ENCODE measurements at places on chromosomes 3 and 15.

DNA sequence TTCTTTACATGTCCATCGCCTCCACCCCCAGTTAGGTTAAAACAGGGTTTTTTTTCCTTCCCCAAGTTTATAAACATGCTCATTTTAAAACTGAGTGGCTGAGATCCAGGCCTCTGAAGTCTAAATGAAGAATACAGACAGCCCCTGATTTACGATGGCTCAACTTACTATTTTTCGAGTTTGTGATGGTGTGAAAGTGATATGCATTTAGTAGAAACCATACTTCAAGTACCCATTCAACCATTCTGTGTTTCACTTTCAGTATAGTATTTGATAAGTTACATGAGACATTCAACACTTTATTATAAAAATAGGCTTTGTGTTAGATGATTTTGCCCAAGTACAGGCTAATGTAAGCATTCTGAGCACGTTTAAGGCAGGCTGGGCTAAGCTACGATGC is 30.5 kb upstream of the GNB5 start:
- DNase-seq, result no peak
- no peak overlapping the region for H3K4me3 ChIP-seq
- H3K27ac ChIP-seq, result no peak overlapping the region
- H3K36me3 ChIP-seq, result no peaks in the 10 kb centered on the region

GRCh38 chr15:72160696-72161245 is 36.8 kb downstream of the GRAMD2A start:
- peaks cover 8% of the 10 kb centered on the region for H3K27me3 ChIP-seq
- H3K27ac ChIP-seq, result no peak overlapping the region
- no peaks in the 10 kb centered on the region for H3K4me1 ChIP-seq
- no peaks in the 10 kb centered on the region for H3K36me3 ChIP-seq
- peak; percentile 17 for DNase-seq

DNA sequence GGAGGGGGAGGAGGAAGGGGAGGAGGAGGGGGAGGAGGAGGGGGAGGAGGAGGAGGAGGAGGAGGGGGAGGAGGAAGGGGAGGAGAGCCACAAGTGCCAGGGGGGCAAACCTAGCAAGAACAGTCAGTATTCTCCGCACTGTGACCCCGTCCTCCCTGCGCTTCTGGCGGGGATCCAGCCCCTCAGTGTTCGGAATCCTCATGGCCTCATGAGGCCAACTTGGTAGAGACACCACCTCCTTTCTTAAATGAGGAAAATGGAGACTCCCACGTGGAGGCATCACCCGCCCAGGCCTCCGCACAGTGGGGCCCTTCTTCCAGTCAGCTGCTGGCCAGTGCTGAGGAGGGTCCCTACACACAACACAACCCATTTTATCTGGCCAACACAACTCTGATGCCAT is 163.4 kb downstream of the XXYLT1 start:
- H3K27me3 ChIP-seq, result no peaks in the 10 kb centered on the region
- DNase-seq, result peak; percentile 84
- no peak overlapping the region for H3K27ac ChIP-seq
- H3K4me3 ChIP-seq, result no peak overlapping the region

DNA sequence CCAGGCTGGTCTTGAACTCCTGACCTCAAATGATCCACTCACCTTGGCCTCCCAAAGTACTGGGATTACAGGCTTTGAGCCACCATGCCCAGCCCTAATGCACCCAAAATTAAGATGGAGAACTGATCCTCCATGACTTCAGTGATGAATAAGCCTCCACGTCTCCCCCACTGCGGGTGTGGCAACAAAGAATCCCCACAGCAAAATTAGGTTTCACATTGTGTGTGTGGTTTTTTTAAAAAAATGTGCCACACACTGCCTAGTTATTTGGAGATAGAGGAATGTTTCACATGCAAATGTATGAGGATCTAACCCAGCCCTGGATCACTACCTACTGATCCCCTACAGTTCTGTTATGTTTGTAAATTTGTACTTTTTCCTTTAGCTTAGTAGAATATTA is 17.3 kb downstream of the HDAC11 start:
- H3K27me3 ChIP-seq, result no peaks in the 10 kb centered on the region
- H3K4me3 ChIP-seq, result no peak overlapping the region
- no peak overlapping the region for H3K27ac ChIP-seq
- peak; percentile 66 for DNase-seq
- peaks cover 7% of the 10 kb centered on the region for H3K4me1 ChIP-seq

DNA sequence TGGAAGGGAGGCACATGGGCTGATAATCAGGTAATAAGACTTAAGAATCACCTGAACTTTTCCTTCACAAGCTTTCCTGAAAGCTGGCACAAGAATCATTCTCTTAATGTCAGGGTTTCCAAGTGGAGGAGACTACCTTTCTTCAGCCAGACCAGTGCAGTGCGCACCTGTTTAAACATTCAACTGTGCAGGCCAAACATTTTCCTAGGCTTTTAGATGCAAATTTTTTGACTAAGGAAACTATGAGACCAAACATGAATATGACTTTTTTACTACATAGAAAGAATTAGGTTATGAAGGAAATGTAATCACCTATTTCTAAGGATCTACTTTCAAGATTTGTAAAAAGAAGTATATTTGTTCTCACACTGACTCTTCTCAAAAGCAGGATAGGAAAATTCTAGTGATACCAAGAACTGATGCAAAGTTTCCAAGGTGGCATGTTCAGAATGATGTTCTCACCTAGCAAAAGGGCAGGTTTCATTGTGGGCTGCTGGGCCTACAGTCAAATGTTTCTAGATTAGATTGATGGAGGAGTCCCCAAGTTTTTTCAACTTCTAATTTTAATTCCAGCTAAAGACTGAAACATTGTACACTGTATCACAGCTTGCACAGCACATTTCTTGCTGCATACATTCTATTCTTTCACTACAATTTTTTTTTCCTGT is 339.1 kb downstream of the TIGIT start:
- peaks cover 8% of the 10 kb centered on the region for H3K4me1 ChIP-seq
- H3K27ac ChIP-seq, result no peak overlapping the region
- no peak overlapping the region for H3K4me3 ChIP-seq
- no peaks in the 10 kb centered on the region for H3K27me3 ChIP-seq
- DNase-seq, result no peak
- no peaks in the 10 kb centered on the region for H3K36me3 ChIP-seq

DNA sequence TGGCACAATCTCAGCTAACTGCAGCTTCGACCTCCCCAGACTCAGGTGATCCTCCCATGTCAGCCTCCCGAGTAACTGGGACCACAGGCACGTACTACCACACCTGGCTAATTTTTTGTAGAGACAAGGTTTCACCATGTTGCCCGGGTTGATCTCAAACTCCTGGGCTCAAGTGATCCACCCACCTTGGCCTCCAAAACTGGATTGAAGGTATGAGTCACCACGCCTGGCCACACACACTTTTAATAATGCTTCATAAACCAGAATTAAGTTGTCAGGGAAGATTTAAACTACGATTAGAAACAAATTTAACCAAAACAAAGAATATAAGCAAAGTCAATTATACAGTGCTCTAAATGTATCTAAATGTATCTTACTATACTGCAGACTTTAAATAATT is 87.5 kb downstream of the LRRFIP2 start:
- H3K27me3 ChIP-seq, result no peaks in the 10 kb centered on the region
- H3K4me1 ChIP-seq, result no peaks in the 10 kb centered on the region
- H3K36me3 ChIP-seq, result peaks cover 42% of the 10 kb centered on the region
- no peak overlapping the region for H3K27ac ChIP-seq

- H3K4me1 ChIP-seq, result no peaks in the 10 kb centered on the region
- H3K4me3 ChIP-seq, result no peak overlapping the region
- H3K27me3 ChIP-seq, result no peaks in the 10 kb centered on the region
- H3K27ac ChIP-seq, result no peak overlapping the region
- DNase-seq, result no peak
These were observed 55.2 kb downstream of the CNTN3 start for GRCh38 chr3:74559261-74559660.

- H3K27me3 ChIP-seq, result no peaks in the 10 kb centered on the region
- H3K27ac ChIP-seq, result no peak overlapping the region
- H3K4me1 ChIP-seq, result no peaks in the 10 kb centered on the region
- no peaks in the 10 kb centered on the region for H3K36me3 ChIP-seq
- no peak for DNase-seq
- no peak overlapping the region for H3K4me3 ChIP-seq
These were observed 537.3 kb upstream of the MCTP2 start for GRCh38 chr15:93694033-93694432.

- no peak overlapping the region for H3K4me3 ChIP-seq
- DNase-seq, result peak; percentile 76
- no peaks in the 10 kb centered on the region for H3K27me3 ChIP-seq
- no peaks in the 10 kb centered on the region for H3K36me3 ChIP-seq
These were observed 9.1 kb upstream of the SEC11A start for GRCh38 chr15:84725001-84725491.

DNA sequence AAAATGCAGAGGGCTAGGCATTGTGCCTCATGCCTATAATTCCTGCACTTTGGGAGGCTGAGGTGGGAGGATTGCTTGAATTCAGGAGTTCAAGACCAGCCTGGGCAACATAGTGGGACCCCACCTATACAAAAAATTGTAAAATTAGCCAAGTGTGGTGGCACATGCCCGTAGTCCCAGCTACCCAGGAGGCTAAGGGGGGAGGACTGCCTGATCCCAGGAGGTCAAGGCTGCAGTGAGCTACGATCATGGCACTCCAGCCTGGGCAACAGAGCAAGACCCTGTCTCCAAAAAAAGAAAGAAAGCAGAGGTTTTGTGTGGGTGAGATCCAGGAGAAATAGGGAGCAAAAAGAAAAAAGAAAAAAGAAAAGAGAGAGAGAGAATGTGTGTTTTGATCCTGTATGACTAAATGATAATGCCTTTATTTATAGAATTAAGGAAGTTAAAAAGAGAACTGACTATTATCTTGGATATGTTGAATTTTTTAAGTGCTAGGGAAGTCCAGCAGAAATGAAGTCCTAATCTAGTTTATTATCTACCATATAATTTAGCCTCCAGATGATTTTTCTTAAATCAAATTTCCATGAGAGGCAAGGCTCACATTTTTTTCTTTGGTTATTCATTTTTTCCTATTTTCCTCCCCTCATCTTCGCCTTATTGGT is 4.8 kb downstream of the TTBK2 start:
- H3K4me1 ChIP-seq, result peaks cover 10% of the 10 kb centered on the region
- no peak for DNase-seq
- no peak overlapping the region for H3K27ac ChIP-seq
- no peaks in the 10 kb centered on the region for H3K27me3 ChIP-seq
- H3K4me3 ChIP-seq, result no peak overlapping the region
- no peaks in the 10 kb centered on the region for H3K36me3 ChIP-seq

- DNase-seq, result no peak
- H3K27ac ChIP-seq, result no peak overlapping the region
- H3K4me1 ChIP-seq, result no peaks in the 10 kb centered on the region
- H3K36me3 ChIP-seq, result no peaks in the 10 kb centered on the region
- no peaks in the 10 kb centered on the region for H3K27me3 ChIP-seq
- H3K4me3 ChIP-seq, result no peak overlapping the region
These were observed 500.2 kb upstream of the NR2F2 start for GRCh38 chr15:95830281-95830680.

- no peaks in the 10 kb centered on the region for H3K36me3 ChIP-seq
- no peak for DNase-seq
- H3K4me1 ChIP-seq, result no peaks in the 10 kb centered on the region
- no peak overlapping the region for H3K27ac ChIP-seq
- H3K27me3 ChIP-seq, result no peaks in the 10 kb centered on the region
These were observed 209.8 kb downstream of the PLCH1 start for GRCh38 chr3:155535098-155535497.

DNA sequence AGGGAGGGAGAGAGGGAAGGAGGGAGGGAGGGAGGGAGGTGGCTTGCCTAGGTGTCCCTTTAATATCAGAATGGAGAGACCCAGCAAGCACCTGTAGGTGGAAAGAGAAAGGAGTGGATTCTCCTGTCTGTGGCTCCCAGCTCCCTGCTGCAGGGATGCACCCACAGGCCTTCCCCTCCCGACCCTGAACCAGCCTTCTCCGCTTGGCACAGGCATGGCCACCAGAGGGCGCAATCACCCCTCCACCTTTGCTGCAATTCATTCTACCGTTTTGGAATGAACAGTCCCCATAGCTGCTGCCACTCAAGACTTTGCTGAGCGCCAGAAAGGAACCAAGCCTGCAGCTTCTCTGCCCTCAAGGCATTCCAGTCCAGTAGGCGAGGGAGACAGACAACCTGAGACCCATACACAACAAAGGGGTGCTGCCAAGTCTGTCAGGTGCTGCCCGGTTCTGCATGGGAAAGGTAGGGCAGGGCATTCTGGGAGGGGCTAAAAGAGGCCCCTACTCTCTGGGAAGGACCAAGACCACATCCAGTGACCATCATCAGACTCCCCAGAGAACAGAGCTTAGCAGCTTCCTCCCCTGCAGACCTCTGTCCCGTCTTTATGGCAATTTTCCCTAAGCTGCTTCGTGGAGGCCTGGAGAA is 4.9 kb downstream of the TLR9 start:
- no peaks in the 10 kb centered on the region for H3K27me3 ChIP-seq
- peaks cover 9% of the 10 kb centered on the region for H3K4me1 ChIP-seq
- peak; percentile 99 for DNase-seq
- peaks cover under 1% of the 10 kb centered on the region for H3K36me3 ChIP-seq
- no peak overlapping the region for H3K4me3 ChIP-seq

GRCh38 chr3:10010878-10011465 is 15.3 kb upstream of the FANCD2 start:
- no peaks in the 10 kb centered on the region for H3K36me3 ChIP-seq
- peak; percentile 98 for DNase-seq
- peak overlapping the region; percentile 85 for H3K4me3 ChIP-seq
- no peaks in the 10 kb centered on the region for H3K27me3 ChIP-seq

- no peaks in the 10 kb centered on the region for H3K36me3 ChIP-seq
- no peak overlapping the region for H3K4me3 ChIP-seq
- H3K4me1 ChIP-seq, result no peaks in the 10 kb centered on the region
These were observed 155.7 kb downstream of the B3GALNT1 start for GRCh38 chr3:160949460-160949859.

DNA sequence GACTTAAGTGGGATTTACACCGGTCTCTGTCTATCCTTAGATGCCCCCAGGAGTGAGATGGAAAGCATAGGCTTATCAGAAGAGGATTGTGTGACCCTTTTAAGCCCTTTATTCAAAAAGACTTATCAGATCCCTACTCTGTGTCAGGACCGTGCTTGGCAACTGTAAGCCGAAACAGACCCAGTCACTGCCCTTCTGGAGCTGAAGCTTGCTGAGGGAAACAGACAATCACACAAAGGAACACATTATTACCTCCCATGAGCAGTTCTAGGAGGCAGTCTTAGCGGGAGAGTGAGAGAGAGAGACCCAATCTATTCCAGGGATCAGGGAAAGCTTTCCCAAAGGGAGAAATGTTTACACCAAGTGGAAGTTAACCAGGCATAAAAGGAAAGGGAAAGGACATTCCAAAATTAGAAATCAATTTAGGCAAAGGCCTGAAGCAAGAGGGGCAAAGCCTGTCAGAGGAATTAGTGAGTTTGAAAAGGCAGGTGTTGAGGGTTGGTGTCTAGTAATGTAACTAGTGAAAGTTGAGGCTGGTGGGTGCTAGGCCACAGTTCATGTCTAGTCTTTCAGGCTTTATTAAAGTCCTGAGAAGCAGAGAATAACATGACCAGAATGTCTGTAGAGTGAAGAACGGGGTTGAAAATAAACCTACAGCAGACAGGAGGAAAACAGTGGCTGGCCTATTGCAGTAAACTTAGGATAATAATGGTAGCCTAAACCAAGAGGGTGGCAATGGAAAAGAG is 86.7 kb downstream of the THBS1 start:
- H3K27me3 ChIP-seq, result no peaks in the 10 kb centered on the region
- no peak overlapping the region for H3K27ac ChIP-seq
- H3K4me3 ChIP-seq, result no peak overlapping the region
- no peak for DNase-seq
